Stimulated activated CD8-positive, alpha-beta memory T cell treated with anti-CD3 and anti-CD28 coated beads, Interleukin-4, amount 100 ng/mL, for 4 hours (primary cell): ENCODE measurements at places on chromosomes 4 and X.

DNA sequence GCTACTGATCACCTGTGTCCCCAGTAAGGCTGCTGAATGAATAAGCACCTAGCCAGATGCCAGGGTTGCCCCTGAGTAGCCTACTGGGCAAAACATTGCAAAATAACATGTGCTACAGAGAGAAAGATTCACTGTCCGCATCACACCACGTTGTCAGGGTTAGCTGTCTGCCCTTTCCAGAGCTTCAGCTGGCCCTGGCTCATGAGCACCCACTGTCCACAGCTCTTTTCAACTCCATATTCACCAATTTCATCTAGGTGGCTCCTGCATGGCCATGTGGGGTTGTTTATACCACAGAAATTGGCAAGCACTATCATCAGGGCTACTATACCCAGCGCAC lies 227.7 kb upstream of the PSAPL1 start:
- no peak for DNase-seq

DNA sequence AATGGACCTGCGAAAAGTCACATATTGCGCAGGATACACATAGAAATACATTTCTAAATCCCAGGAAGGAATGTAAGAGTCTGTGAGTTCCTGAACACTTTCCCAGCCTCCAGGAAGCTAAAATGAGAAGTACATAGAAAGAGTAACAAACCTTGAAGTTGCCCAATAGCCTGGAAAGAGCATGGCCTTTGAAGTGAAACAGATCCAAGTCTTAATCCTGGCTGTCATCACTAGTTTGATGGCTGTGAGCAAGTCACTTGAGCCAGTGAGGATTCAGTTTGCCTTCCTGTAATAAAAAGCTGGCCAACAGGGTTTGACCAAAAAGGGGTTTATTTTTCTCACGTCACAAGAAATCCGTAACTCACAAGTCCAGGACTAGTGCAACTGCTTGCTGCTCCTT lies 69.8 kb downstream of the ARHGEF38 start:
- DNase-seq: no peak

DNA sequence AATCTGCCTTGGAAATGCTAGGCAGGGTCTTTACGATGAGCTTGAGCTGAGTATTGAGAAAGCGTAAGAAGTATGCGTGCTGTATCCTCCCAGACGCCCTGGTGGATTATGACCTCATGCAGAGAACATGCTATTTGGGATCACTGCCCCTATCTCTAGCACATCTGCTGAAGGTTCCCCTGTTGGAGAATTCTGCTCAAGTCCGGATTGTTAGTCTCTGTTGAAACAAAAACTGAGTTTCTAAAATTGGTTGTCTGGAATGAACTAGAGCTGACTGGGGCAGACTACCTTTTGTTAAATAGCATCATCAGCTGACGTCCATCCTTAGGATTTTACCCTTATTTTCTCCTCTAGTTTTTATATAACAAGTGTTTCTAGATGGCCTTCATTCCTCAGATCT lies 7.5 kb downstream of the FHDC1 start:
- DNase-seq: no peak

DNA sequence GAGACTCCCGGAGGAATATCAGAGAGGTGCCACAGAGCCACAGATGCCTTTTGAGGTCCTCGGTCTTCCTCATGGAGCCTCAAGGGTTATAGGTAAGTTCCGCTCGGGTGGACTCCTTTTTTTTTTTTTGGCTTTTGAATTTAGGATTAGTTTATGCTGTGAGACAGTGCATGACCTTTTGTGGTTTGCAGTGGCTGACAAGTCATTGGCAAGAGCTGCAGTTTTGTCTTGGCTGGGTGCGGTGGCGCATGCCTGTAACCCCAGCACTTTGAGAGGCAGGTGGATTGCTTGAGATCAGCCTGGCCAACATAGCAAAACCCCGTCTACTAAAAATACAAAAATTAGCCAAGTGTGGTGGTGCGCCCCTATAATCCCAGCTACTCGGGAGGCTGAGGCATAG lies 4.5 kb upstream of the GRSF1 start:
- DNase-seq: no peak

- DNase-seq: no peak
These were observed 240.8 kb downstream of the STK32B start for GRCh38 chr4:5292101-5292500.

DNA sequence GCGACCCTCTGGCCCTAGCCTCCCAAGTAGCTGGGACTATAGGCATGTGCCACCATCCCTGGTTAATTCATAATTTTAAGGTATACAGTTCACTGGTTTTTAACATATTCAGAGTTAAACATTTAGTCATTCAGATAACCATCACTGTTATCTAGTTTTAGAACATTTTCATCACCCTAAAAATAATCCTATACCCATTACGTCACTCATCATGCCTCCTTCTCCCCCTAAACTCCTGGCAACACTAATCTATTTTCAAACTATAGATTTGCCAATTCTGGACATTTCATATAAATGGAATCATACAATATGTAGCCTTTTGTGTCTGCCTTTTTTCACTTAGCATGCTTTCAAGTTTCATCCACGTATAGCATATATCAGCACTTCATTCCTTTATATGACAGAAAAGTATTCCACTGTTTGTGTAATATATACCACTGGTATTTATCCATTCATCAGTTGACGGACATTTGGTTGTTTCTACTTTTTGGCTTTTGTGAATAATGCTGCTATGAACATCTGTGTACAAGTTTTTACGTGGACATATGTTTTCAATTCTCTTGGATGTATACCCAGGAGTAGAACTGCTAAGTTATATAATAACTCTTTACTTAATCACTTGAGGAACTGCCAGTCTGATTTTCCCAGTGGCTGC lies 32.0 kb upstream of the RPS3A start:
- no peak for DNase-seq

DNA sequence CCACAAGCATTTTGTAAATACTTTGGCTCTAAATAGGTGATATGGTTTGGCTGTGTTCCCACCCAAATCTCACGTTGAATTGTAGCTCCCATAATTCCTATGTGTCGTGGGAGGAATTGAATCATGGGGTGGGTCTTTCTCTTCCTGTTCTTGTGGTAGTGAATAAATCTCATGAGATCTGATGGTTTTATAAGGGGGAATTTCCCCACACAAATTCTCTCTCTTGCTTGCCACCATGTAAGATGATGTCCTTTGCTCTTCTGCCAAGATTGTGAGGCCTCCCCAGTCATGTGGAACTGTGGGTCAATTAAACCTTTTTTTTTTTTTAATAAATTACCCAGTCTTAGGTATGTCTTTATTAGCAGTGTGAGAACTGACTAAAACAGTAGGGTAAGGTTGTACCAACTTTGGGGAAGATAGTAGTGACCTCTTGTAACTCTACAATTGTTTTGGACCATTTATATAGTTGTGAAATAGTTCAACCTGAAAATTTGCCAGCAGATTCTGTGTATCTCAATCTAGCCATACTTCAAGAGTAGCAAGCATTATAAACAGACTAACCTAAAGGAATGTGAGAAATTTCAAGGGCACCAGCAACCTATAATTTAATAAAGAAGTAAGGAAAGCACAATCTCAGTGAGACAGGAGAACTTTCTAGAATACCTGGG lies 727.8 kb downstream of the GRID2 start:
- DNase-seq: no peak

- no peak for DNase-seq
These were observed 10.2 kb downstream of the CC2D2A start for GRCh38 chr4:15479913-15480185.

DNA sequence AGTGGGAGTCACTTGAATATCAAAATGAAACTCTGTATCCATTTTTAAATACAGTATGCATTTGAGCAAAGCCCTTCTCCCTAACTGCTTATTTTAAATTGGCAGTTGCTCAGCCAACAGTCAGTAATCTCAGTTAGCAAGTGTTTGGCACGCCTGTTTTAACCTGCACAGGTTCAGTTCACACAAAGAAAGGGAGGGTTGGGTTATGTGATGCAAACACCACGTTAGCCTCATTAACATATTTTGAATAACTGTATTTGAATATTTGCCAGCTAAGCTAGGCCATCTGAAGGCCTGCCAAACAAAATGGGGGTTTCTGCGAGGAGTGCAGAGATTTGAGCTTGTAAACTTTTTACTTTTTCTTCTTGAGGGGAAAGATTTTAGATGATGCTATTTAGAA lies 19.8 kb downstream of the GAB1 start:
- DNase-seq: no peak

- no peak for DNase-seq
These were observed 4.2 kb downstream of the TSPAN5 start for GRCh38 chr4:98653890-98654867.

DNA sequence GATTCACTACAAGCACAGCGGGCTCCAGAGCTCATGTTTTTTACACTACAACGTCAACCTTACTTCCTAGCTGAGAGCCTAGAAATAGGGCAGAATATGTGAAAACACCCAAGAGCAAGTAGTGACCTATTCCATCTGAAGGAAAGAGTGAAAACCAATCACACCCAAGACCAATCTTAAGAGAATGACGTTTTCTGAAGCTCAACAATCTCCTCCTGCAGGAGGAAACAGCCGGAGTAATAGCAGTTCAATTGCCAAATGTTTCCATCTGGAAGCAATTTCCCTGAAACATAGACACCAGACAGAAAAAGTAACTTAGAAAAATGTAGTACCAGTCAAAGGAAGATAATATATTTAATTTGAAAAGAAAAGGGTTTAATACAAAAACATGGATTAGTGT lies 142.4 kb downstream of the ANXA5 start:
- no peak for DNase-seq

DNA sequence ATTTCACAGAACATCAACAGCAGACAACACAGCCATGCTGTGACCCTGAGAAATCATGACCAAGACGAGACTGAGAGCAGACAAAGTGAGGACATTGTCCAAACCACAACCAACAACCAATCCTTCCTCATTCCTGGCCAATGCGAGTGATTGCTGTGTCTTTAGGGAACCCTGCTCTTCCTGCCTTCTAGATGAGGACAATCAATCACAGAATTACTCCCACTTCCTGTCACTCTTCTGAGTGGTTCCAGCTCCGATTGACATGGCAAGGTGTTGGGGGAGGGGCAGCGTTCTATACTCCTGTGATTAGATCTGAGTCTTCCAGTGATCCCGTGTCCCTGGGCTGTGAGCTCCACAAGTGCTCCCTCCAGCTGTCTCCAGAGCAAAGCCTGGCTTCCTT lies 227.8 kb downstream of the STIM2 start:
- DNase-seq: no peak

DNA sequence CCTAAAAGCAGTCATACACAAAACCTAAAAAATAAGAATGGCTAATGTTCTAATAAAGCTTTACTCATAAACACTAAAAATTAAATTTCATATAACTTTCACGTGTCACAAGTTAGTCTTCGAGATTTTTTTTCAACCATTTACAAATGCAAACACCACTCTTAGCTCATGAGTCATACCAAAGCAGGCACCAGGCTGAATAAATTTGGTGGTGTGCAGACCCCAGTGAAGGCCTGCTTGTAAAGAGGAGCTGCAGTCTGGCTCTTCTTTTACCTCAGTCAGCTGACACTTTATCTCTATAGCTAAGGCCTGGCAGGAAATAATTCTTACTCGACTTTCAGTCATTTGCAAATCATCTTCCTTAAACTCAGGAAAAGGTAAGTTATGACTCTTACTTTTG lies 37.4 kb downstream of the CLOCK start:
- DNase-seq: no peak

- no peak for DNase-seq
These were observed 90.4 kb upstream of the PJA1 start for GRCh38 chrX:69255441-69256290.

DNA sequence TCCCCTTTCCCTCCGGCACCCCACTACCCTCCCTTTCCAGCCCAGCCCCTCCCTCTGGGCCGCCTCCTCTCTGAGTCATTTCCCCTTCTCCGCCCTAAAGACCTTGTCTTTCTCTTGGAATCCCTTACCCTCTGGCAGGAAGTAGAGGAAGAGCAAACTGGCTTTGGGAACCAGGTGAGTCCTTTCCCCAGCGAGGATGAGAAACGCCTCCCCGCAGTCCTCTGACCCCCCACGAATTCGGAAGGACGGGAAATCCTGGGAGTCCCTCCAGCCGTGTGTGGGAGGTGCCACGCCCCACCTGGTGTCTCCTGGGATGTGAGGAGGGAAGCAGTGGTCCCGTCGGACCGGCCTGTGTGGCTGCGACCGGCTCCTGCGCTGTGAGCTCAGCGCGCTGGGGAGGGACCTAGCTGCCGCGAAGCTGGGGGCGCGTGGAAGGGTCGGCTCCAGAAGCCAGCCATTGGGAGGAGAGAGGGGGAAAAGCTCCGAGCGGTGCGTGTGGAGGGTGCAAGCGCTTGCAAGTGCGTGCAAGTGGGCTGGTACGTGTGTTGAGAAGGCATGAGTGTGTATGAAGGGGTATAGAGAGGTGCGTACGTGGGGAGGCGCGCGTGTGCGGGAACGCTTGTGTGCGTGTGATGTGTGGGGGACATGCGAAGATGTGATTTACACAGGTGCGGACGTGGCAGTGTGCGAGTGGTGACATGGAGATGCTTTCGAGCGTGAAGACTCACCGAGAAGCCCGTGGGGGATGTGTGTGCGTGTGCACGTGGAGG lies 46.3 kb downstream of the TEX13B start:
- no peak for DNase-seq

GRCh38 chrX:87728459-87728858 lies 210.9 kb downstream of the KLHL4 start:
- no peak for DNase-seq

DNA sequence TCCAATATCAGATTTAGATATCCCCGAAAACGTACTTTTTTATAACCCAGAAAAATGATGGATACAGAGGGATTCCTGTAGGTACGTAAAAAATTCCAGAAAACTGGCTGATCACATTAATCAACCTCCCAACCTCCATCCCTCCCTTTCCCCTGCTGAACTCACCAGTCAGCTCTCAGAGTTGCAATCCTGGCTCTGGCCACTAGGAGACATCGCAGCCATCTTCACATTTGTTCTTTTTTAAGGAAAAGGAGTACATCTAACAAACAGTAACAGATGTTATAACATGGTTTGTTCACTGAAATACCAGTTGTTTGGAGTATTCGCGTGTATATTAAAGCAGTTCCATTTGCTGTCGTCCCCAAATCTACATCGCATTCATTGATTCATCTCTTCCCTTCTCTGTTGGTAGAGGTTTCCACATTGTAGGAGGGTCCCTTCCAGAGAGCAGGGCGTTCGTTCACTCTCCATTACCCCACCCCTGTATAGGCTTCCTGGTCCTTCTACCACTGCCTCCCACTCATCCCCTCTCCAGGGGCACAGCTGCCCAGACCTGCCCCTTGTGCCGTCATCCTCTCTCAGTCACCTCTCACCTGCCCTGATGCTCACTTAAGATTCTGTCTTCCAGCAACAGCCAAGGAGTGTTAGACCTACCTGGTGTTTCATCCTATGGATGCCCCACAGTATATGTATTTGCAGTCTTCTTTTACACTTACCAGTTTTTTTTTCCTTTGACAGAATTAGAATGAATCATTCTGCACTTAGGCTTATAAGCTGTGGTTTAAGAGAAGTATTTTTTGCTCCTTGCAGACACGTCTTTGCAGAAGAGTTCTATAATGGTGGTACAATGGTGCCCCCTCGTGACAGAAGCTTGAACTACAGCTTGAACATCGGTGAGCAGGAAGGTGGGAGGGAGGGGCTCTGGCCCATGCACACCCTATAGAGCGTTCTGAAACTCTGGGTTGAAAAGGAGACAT lies 36.8 kb upstream of the RAB40AL start:
- DNase-seq: peak; percentile 42

- DNase-seq: no peak
These were observed 42.4 kb downstream of the N4BP2 start for GRCh38 chr4:40099010-40099409.

- no peak for DNase-seq
These were observed 389.6 kb upstream of the MAOA start for GRCh38 chrX:43266487-43266886.
